ENCODE measurements at places on chromosomes 16 and 17. TPM values are rescaled to one million over a fixed set of nuclear protein-coding genes. Genes with fewer than 3 reads are reported as not detected.

GRCh38 chr16:66469291-66469946 is 42.3 kb downstream of the BEAN1 start:
- no peak overlapping the region for H3K4me3 ChIP-seq
- H3K27me3 ChIP-seq = no peaks in the 10 kb centered on the region
- H3K27ac ChIP-seq = no peak overlapping the region
- H3K36me3 ChIP-seq = no peaks in the 10 kb centered on the region

DNA sequence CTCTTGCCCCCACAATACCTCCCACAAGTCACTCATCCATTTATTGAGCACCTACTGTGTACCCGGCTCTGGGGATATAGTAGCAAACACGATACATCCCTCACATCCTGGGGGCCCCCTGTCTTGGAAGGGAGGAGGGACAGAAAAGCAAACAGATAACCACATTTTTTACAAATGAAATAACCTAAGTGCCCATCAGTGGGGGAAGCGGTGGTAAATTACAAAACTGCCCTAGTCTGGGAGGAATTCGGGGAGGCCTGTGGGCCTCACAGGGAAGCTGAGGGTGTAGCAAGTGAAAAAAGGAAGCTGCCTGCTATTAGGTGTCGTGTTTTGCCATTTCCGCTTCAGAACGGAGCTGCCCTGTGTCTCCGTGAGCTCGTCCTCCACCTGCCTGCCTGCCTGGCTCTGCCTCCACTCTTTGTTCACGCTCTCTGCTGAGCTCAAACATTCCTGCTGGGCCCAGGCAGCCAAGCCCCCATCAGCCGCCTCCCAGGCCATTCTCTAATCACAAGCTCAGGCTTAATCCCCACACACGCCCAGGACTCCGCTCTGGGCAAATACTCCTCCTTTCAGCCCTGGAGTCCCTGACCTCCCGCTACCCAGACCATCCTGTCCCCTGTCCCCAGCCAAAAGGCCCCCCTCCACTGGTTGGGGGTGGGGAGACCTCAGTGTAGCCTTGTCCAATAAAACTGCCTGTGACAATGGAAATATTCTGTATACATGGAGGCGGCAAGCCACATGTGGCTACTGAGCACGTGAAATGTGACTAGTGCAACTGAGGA is 10.2 kb upstream of the SEC14L5 start:
- DNase-seq = no peak
- no peaks in the 10 kb centered on the region for H3K36me3 ChIP-seq
- H3K27me3 ChIP-seq = no peaks in the 10 kb centered on the region
- H3K4me3 ChIP-seq = no peak overlapping the region
- no peak overlapping the region for H3K27ac ChIP-seq
- peaks cover 30% of the 10 kb centered on the region for H3K4me1 ChIP-seq

DNA sequence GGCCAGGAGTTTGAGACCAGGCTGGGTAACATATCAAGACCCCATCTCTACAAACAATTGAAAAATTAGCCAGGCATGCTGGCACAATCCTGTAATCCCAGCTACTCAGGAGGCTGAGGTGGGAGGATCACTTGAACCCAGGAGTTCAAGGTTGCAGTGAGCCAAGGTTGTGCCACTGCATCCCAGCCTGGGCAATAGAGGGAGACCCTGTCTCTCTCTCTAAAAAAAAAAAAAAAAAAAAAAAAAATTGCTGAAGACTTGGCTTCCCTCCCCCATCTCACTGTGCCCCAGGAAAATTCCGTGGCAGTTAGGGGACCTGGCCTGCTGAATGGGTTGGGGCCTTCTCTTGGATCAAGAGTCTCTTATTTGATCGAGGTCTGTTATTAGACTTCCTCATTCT is at the start of gene ODF4:
TSS of gene ODF4 (plus strand) at position 301 of the 400 bp plus-strand sequence. CDS start 212 bp downstream, outside the sequence.
- no peaks in the 10 kb centered on the region for H3K36me3 ChIP-seq
- no peak within 1 kb of the TSS for H3K4me3 ChIP-seq
- no peaks in the 10 kb centered on the region for H3K4me1 ChIP-seq
- no peak within 1 kb of the TSS for H3K27ac ChIP-seq
- H3K27me3 ChIP-seq = no peaks in the 10 kb centered on the region

GRCh38 chr17:65389426-65389825 is 172.0 kb downstream of the AXIN2 start:
- peak overlapping the region; percentile 60 for H3K27ac ChIP-seq
- H3K27me3 ChIP-seq = no peaks in the 10 kb centered on the region
- no peak overlapping the region for H3K4me3 ChIP-seq
- peaks cover 14% of the 10 kb centered on the region for H3K4me1 ChIP-seq

- no peaks in the 10 kb centered on the region for H3K36me3 ChIP-seq
- 0 out of 2 replicates have a peak, but pooled peaks cover 4% of the 10 kb centered on the region for H3K4me1 ChIP-seq
- no peak for DNase-seq
- H3K4me3 ChIP-seq = no peak overlapping the region
Measured at GRCh38 chr16:29148867-29149272, 164.0 kb downstream of the LAT start.

SMTNL2 gene
- total RNA-seq = not detected
